ENCODE measurements at places on chromosomes 2 and 18.

- no peak for DNase-seq
Observed at GRCh38 chr18:57301573-57302559, 50.5 kb upstream of the ST8SIA3 start.

GRCh38 chr2:60317844-60318243, 235.6 kb downstream of the BCL11A start:
- DNase-seq: no peak

GRCh38 chr2:69291004-69291650, 95.9 kb downstream of the GFPT1 start:
- no peak for DNase-seq

DNA sequence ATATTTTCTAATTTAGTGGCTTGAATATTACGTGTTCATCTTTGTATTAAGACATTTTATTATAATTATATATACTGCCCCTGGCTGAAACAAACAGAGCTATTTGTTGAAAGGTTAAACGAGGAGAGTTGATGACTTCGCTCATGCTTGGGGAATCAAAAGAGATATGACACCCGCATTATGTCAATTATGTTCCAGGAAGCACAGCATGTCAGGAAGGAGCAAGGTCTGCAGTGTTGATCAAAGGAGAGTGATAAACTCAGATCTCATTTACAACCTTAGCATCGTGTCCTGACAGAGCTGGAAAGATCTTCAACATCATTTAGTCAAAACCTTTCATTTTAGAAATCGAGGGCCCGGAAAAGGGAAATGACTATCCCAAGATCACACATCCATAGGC, 510.1 kb downstream of the TDRD15 start:
- DNase-seq: no peak

- no peak for DNase-seq
Observed at GRCh38 chr2:162711832-162712540, 126.6 kb downstream of the KCNH7 start.

DNA sequence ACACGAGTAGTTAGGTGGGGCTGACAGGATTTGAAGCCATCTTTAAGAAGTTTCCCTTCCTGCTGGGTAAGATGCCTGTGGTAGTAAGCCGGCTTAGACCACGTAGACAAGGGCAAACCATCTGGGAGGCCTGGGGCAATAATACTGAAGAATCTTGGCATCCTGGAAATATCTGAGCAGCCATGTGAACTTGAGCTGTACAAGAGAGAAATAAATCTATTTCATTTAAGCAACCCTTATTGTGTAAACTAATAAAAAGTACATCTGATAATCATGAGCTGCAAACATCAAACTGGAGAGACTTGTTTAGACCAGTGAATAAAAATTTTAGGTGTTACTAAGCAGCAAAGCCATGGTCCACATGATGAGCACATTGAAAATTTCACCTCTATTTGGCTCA, 11.4 kb upstream of the CETN1 start:
- no peak for DNase-seq

GRCh38 chr2:12941203-12941602, 224.5 kb downstream of the TRIB2 start:
- no peak for DNase-seq

- no peak for DNase-seq
Observed at GRCh38 chr2:221448844-221449390, 123.2 kb downstream of the EPHA4 start.

DNA sequence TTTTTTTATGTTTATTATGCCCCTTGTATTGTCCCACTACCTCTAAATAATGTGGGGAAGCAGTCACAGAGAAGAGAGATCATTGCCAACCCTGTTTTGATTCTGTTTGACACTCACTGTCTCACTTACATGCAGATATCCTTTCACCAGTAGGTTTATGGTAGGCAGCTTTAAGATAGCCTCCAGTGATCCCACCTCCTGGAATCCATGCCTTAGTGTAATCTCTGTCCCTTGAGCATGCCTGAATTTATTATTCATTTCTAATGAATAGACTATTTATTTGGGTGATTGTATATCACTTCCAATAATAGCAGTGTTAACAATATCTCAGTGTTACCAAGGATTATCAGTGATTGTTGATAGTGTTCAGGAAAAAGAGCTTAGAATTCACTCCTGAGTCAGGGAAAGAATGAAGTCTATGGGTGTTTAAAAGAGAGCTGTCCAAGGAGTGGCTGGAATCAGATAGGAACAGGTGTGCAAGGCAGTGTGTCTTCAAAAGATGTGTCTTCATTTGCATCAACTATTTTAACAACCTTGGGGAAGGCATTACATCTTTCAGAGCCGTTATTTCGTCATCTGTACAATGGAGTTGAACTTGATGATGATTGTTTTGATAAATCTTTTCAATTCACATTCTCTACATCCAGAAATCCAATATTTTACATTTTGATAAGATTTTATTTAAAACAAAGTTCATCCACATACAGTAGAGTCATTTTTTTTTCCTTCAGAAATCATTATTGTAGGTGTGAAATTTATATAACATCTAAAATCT, 31.9 kb downstream of the PKP4 start:
- DNase-seq: no peak

DNA sequence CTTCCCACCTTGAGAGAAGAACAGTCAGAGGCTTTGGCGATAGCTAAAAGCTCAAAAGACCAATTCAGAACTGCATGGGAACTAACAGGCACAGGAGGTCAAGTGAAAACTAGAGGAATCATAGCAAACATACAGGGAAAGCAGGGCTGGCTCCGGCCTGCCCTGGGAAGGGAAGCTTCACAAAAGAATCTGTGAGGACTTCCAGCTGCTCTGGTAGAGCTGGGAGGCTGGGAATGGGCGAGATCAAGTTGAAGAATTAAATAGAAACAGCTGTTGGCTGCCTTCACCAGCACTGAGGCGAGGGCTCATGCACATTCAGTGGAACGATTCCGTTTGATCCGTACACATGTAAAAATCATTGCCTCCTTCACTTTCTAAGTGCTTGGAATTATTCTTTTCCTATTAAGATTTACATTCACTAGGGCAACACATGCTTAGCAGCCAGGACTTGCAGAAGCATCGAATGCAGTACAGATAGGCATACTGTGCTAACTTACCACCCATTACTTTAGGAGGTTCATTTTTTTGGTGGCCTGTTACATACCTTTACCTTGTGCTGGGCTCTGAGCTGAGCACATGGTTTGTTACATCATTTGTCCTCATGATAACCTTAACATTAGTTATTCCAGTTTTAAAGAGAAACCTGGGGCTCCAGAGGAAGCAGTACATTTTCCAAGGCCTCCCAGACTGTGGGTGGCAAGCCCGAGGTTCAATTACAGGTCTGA, 125.4 kb upstream of the RNF152 start:
- no peak for DNase-seq

- no peak for DNase-seq
Observed at GRCh38 chr2:57397550-57398360, 648.9 kb upstream of the VRK2 start.

GRCh38 chr2:43766006-43766405, 7.8 kb upstream of the DYNC2LI1 start:
- no peak for DNase-seq

DNA sequence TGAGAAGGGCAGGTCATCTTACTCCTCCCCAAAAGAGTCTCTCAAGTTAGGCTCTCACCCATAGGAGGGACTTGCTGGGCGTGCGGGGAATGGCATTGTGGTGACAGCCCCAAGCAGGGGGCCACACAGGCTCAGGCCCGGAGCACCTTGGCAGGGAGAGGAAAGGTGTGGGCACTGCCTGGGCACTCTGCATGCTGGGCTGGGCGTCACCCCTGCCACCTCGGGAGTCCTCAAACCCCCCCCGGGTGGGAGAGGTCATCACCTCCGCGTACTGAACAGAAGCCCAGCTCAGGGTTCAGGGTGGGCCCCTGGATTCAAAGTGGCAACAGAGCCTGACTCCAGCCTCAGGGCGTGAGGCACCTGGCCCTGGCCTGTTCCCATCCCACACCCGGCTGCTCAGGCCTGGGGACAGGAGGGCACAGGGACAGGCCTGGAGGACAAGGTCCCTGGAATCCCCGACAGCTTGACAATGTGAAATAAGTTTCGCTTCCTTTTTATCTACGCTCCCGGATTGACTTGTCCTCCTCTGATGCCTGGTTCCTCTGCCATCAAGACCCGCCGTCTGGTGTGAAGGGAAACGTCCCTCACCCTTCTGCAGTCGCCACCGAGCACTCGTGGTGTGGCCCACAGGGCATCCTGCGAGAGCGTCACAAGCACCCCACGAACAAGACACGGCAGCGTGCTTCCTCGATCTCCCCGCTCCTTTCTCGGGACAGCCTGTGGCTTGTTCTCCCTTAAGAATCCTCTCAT, 97.8 kb downstream of the HDAC4 start:
- DNase-seq: no peak

DNA sequence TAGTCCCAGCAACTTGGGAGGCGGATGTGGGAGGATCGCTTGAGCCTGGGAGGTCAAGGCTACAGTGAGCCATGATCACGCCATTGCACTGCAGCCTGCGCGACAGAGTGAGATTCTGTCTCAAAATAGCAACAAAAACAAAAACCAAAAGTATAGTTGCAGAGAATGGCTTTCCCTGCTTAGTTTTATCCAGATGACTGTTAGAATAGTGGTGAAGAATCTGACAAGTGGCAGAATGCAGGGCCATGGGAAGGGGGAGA, 53.8 kb downstream of the NEDD4L start:
- no peak for DNase-seq

DNA sequence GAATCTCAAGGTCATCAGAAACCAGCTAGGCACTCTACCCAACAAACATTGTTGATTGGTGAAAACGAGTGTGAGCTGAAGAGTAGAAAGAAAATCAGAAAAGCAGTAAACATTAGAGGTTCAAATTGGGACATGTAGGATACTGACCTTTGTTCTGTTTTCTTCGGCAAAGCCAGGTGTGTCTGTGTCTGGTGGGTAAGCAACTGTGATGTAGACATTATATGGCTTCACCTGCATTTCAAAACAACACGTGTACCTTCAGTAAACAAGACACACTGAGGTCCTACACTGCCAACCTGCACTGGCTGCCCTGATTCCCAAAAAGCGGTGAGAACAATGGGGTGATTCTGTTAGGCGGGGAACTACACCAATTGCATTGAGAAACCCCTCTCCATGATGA, 22.7 kb downstream of the KDSR start:
- DNase-seq: no peak

DNA sequence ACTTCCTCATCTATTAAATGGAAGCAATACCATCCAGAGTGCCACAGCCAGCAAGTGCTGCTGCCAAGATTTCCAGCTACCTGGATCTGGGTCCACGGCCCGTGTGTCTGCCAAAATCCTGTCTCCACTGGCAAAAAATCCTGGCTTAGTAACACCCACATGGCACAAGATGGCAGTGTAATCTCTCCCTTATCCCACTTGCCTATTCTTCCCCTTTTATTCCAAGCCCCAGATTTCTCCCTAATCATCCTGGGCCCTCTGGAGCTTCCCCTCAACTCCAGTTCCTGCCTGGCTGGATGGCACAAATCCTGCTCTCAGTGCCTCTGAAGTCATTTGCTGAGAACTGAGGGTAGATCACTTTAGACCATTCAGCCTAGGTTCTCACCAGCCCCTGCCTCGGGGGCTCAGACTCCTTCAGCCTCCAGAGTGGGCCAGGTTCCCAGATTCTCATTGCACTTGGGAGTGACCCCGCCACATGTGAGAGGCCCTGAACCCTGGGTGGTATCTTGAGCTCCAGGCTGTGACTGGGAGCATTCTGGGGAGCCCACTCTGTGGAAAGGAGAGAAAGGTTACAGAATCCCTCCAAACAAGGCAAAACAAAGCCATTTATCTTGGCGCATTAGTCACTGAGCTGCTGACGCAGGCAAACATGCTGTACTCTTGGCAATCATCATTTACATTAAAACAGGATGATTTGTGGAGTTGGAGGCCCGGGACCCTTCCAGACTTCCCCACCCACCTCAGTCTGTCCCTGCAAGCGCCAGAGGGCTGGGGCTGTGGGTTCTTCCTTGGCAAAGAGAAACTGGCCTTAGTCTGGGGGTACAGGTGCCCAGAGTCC, 325.8 kb downstream of the DYSF start:
- DNase-seq: no peak

GRCh38 chr2:227687189-227687588, 20.6 kb downstream of the SCYGR5 start:
- no peak for DNase-seq

DNA sequence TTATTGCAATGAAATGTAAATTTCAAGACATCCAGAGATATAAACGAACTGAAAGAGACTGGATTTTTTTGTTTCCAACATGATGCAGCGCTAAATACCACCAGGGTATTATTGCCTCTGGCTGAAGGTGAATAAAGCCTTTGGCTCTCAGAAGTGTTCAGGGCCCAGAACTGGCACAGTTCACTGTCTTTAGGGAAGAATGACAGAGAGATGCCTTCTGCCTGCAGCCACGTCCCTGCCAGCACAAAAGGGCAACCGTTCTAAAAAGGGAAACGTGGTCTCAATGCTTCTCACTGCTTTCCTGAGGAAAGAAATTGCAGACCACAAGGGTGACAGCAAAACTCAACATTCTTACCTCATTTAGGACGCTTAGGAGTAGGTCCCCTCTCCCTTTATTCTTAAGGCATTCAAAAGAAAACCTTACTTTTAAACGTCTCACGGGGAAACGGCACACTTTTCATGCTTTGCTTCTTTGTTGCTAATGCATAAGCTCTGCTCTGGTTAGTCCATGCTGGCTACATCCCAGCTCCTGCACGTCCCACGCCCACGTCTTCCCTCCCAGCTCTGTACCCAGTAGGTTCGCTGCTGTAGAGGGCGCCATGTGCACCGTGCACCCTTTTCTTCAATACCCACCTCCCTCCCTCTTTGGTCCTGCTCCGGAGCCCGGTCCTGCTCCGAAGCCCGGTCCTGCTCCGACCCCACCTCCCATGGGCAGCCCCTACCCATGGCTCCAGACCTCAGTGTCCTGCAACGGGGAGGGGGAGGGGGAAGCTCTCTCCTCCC, 171.0 kb downstream of the HRH4 start:
- no peak for DNase-seq

- DNase-seq: no peak
Observed at GRCh38 chr2:1819419-1819818, 75.1 kb upstream of the PXDN start.

DNA sequence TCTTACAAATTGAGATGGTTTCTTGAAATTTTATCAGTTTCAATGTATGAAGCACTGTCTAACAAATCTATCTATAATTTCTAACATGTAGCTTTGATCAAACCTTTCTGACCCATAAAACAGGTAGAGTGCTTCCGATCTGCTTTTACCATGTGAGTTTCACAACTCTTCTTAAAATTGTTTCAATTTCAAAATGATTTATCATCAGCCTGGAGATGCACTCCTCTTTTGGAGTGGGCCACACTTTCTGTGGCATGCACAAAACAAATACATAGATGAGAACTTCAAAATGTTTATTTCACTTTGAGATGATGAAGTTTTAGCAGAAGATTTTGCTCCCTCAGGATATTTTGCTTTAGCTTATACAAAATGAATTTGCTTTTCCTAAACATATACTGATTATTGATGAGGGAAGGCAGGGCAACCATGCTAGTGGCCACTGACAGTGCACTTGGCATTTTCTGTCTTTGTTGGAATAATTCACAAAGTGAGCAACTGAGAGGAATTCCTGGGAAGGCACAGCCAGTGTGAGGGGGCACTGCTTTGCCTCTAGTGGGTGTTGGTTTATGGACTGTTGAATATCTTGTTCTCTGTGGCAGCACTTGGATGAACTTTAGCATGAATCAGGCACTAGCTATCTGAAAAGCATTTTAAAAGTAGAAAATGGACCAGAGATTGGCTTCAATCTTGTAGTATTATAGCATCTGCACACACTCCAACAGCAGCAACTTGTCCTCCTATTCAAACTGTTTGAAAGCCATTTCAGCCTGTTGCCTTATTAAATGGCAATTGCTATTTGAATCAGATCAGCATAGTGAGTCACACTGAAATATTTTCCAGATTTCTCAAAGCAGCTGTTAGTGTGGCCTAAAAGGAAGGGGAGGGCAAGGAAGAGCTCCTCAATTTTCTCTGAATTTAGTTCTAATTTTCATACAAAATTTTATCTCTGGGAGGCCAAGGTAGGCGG, 193.2 kb downstream of the CCDC85A start:
- no peak for DNase-seq

Measured in CD8-positive, alpha-beta memory T cell (primary cell).